ENCODE measurements at places on chromosomes 4 and X.
A peak's percentile ranks its signal among the peaks of the same experiment; 100 is the strongest.

DNA sequence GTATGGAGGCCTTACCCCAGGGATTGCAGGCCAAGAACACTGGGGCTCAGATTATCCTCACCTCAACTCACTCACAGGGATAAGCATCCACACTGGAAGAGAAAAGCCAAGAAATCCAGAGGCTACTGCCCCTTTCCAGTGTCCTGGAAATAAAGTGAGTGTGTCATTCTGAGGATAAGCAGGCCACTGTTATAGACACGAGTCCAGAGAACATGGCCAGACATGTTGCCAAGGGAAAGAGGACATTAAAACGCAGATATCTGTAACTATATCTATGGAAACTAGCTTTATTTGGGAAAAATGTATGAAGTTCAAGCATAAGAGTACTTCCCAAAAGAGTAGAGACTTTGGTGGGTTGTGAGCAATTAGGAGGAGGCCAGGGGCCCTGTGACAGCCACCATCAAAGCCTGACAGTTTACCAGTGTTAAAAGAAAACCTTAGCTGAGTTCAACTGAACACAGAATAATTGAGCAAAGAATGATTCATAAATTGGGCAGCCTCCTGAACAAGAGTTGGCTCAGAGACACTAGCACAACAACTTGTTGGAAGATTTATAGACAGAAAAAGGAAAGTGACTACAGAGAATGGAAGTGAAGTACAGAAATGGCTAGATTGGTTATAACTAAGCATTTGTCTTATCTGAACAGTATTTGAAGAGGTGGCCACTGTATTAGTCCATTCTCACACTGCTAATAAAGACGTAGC lies 1222.2 kb downstream of the STIM2 start:
- DNase-seq: no peak

- no peak for DNase-seq
Observed at GRCh38 chrX:47662144-47662657, 3.2 kb upstream of the UXT start.

DNA sequence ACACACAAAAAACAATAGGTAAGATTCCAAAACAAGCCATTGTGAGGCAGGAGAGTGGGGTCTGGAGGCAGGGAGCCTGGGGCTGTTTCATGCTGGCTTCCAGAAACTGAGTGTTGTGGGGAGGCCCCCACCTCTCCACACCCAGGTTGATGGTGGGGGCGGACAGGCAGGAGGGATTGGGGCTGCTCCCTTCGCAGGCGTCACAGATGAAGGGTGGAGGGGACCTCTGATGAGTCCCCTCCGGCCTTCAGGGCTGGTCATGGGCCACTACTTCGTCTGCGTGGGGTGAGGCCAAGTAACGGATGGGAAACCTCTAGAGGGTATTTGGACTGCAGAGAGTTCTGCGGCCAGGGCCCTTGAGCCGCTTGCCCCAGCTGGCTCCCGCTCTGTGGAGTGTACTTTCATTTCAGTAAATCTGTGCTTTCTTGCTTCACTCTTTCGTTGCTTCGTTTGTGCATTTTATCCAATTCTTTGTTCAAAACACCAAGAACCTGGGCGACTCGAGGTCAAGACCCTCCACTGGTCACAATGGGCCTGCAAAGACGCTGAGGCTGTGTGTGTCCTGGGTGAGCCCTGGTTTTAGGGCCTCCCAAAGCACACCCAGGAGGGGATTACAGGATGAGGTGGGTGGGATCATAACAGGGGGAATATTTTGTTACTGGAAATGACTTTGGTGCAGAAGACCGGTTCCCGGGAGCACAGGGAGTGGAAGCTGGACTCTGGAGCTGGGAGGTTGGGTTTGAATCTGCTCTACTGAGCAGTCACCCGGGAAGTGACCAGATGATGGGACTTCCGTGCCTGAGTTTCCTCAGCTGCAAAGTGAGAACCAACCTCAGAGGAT lies 83.7 kb upstream of the ADRA2C start:
- DNase-seq: no peak

DNA sequence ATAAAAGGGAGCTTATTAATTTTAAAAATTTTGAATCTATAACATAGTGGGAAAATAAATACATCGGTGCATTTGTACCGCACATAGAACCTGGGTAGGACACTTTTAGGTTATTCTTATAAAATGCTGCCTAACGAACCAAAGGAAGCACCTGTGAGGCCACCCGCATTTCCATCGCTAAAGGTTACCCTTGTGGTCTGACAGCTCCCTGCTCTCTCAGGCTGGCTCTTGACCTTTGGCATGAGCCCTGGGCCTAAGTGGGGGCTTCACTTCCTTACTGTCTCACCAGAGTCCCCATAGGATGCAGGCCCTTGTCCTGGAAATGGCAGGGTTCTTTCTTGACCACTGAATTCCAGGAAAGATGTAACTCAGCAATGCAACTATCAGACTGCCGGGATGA lies 46.0 kb downstream of the HADH start:
- peak; percentile 93 for DNase-seq

DNA sequence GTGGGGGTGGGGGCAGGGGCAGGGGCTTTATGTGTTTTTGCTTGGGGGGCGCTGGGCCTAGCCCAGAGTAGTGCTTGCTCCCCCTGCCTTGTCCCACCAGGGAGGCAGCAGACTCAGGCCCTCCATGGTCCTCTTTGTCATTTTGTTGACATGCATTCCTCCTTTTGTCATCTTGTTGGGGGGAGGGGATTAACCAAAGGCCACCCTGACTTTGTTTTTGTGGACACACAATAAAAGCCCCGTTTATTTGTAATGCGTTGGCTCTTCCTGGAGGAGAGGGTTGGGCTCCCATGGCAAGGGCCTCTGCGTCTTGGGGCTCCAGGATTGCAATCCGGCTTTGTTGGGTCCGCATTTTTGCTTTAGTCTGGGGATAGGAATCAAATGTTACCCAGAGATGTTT lies 2.2 kb downstream of the EMD start:
- DNase-seq: no peak

DNA sequence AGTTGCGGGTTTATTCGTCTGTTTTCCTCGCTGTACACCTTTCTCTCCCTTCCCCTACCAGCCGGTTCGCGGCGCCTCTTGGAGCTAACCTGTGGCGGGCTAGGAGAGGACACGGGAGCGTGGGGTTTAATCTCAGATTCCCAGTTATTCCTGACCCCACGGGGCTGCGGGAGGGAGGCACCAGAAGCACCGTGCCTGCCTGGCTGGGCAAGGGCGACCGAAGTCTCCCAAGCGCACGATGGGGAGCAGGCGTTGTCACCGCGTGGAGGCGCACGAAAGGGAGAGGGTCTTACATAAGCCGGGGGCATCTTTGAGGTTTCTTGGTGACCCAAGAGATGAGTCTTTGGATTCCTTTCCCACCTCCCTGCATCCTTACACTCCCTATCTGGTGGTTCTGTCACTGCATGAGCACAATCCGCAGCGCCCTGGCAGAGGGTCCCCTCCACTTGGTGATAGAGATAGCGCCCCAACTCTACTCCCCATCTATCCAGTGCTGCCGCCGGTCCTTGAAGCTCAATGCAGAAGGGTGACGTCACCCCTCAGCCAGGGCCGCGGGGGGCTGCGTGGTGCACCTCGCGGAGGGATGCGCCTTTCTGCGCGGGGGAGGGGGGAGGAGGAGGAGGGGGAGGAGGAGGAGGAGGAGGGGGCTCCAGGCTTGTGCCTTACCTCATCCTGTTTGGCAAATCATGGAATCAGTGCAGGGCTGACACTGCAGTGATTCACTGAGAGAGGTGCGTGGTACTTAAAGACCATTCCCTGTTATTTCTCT lies 793 bp downstream of the TSPAN7 start:
- DNase-seq: no peak

DNA sequence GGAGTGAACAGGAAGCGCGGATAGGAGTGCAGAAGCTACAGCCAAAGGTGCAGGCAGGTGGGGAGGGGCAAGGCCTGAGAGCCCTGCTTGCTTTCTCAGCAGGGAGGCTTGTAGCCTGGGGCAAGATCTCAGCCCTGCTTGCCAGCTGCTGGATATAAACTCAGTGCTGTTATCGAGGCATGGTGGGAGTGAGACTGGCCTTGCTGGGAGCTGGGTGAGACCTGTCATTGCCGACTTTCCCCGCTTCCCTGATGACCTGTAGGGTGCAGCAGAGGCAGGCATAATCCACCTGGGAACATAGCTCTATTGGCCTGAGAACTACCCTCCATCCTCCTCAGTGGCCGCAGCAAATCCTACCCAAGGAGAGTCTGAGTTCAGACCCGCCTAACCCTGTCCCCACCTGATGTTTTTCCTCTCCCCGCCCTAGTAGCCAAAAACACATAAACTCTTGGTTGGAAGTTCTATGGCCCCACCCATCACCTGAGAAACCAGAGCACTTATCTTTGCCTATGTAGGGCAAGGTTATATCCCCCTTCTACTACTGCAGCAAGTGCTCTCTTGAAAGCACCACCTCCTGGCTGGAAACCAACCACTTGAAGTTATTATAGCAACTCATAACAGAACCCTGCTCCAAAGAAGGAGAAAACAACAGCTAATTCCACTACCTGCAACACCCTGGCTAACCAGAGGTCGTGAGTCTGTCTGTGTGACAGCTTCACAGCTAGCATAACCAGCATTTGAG lies 80.7 kb downstream of the FHIP1A start:
- no peak for DNase-seq

DNA sequence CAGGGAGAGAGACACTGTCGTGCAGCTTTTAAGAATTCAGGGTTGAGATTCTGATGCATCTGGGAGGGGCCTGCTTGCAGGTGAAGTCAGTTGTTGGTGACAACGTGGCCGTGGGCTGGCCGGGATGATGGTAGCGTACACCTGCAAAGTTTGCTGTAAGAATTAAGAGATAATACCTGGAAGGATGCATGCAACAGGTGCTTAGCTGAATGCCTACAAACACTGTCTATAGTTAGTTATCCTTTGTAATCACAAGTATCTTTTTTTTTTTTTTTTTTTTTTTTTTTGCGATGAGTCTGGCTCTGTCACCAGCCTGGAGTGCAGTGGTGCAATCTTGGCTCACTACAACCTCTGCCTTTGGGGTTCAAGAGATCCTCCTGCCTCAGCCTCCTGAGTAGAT lies 259.6 kb downstream of the ASMT start:
- DNase-seq: no peak

DNA sequence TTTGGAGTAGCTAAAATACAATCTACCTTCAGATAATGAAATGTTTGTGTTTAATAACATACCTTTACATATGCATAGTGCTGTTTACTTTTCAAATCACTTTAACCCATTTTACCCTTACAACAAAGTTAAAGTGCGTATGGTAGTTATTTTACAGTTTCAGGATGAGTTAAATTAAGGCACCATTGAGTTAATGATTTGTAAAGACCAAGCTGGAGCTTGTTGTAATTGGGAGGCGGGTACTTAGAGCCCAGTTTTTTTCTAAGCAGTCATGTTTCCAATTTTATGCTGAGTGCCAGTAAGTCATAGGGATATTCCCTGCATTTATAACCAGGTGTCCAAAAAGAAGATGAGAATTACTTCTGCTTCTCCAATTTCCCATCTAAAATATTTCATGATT lies 84.2 kb upstream of the NRK start:
- no peak for DNase-seq
